ENCODE measurements at places on chromosomes 4 and X.

DNA sequence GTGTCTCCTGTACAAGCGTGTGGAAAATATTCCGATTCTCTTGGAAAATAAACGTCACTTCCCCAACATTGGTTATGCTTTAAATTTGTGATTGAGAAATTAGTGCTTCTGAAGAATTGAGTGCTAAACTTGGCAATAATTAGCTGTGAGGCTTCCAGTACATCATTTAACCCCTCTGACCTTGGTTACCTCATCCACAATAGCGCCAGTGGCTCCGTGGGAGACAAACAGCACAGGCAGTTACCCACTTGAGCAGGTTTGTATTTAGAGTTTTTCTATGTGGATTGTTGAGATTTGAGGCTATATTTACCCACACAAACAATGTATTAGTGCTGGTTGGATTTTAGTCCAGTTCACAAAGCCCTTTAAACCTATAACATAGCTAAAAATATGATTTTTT lies 476.5 kb downstream of the NKX6-1 start:
- DNase-seq = no peak

- no peak for DNase-seq
These were observed 15.1 kb downstream of the RAPGEF2 start for GRCh38 chr4:159117968-159118367.

DNA sequence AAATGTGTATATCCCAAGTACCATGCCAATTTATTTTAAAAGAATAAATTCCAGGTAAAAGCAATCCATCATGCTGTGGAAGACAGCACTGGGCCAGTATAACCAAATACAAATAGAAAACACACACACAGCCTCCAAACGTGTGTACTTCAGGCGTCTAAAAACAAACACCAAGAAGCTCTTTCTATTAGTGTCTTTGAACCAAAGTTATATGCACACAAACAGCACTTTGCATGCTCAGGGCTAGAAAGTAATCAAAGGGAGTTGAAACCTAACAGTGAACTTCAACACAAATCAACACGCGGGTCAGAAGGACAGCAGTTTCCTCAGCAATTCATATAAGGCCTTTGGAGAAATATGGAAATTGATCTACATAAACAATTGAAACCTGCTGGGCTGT lies 15.4 kb downstream of the GASK1B start:
- DNase-seq = no peak

GRCh38 chr4:155966731-155967395 lies 13.2 kb upstream of the CTSO start:
- DNase-seq = no peak

DNA sequence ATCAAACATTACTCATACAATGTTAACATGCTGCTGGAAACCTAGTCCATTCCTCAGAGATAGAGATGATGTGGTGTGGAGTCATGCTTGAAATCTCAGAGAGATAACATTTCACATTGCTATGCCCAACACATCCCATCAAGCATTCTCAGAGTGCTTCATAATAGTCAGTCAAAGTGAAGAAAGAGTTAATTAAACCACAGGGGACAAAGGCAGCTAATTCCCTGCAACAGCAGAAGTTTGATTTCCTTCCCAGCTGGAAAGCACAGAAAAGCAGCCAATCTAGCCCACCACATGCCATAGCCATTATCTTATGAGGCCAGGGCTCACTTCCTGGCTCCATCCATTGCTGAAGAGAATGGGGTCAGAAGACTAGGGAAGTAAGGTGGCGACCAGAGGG lies 8.9 kb downstream of the KDR start:
- no peak for DNase-seq

DNA sequence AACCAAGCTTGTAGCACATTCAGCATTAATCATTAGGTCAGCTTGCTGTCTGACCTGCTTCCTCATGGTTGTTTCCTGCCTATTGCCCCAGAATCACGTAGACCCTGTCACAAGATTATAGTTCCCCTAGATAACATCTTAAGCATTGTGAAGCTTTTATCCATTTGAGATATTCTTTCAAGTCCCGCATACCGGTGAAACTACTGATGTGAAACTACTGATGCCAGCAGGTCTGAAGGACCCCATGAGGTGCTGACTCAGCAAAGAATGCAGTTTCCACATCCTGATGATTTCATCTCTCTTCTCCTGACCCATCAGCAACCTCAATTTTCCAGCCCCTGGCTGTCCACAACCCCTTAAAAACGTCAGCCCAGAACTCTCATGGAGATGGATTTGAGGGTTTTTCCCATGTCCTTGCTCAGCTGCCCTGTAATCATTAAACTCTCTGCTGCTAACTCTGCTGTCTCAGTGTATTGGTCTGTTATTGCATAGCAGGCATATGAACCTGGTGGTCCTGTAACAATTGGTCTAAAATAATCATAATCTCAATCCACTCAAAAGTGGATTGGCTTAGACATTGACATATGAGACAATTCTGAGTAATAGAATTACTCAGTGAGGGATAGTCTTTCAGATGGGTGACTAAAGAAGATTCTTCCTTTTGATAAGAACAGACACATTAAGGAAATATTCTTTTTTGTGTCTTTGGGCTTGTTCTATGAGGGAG lies 26.3 kb upstream of the UBA6 start:
- DNase-seq = no peak

DNA sequence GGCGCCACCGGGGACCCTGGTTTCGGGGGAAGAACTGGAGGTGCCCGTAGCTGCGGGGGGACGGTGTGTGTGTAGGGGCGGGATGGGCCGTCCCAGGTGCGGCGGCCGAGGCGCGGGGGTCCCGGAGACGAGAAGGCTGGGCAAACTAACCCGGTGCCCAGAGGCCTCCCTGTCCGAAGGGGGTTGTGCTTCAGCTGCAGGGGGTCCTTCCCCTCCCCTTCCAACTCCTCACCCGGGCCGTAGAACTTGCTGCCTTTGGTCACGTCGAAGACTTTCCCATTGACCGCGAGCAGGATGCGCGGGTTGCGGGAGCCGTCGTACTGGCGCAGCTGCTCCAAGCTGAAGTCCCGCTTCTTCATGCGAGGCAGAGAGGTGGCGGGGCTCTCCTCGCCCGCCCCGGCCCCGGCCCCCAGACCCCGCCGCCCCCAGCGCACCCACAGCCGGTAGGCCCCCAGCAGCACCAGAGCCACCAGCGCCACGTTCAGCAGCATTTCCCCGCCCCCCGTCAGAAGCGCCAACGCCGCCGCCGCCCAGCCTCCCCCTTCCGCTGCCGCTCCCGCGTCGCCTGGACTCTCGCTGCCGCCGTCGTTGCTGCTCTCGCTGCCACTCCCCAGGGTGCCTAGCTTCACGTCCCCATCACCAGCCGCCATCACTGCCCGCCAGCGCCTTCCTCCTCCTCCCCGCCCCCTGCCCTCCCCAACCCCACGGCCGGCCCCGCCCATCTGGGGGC lies at the start of gene PGRMC2:
PGRMC2 (minus strand) TSS at position 673 of the 730 bp plus-strand sequence; CDS start at position 650, 23 bp downstream.
- DNase-seq = no peak

DNA sequence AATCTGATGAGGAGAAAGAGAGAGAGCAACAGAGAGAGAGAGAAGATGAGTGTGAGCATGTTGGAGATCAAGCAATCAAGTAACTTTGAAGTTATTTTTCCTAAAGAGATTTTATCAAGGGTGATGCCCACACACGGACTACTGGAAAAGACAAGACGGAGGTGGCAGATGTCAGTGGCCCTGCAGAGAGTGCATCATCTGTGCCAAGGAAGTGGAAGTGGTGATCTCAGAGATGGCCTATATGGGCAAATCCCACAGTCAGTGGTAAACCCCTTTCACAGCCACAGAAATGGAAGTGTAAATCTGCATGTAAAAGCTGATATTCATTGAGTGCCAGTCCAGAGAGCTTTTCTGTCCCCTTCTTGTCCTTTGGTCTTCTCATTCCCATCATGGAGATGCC lies 577.2 kb upstream of the AADAT start:
- no peak for DNase-seq

DNA sequence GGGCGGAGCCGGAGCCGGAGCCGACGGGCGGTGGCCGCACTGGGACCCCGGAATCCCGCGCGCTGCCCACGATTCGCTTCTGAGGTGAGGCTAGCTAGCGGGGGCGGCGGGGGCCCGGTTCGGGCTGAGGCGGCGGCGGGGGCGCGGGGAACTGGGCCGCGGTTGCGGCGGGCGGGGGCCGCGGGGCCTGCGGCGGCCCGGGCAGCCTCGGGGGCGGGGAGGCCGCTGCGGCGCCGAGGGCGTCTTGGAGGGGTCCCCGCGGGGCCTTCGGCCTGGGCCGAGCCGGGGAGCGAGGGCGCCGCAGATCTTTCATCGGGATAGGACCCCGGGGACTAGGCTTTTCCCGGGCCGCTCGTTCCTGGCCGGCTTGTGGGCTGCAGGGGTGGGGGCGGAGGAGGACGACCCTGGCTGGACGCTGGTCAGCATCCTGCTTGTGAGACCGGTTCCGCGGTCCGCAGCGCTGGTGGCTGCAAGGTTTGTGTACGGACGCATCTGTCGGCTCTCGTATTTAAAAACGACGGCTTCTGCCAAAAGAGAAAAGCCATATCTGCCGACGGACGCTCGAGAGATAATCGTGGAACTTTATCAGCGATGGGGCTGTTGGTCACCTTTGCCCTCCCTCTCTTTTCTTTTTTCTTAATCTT lies 419 bp downstream of the ADD1 start:
- DNase-seq = no peak

DNA sequence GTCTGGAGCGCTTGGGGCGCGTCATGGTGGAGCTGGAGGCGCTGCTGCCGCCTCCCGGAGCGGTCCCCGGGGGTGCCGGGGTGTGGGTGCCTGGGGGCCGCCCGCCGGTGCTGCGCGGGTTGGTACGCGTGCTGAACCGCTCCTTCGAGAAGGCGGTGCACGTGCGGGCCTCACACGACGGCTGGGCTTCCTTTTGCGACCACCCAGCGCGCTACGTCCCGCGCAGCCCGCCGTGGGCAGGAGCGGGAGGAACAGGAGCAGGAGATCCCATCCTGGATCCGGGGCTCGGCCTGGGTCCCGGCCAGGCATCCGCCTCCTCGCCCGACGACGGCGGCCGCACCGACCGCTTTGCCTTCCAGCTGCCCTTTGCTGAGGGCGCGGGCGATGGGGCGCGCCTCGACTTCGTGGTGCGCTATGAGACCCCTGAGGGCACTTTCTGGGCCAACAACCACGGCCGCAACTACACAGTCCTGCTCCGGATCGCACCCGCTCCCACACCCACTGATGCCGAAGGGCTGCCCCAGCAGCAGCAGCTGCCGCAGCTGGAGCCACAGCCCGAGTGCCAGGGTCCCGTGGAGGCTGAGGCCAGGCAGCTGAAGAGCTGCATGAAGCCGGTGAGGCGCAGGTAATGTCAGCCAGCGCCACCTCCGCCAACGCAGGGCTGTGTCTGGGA lies 792 bp downstream of the PPP1R3F start:
- no peak for DNase-seq

DNA sequence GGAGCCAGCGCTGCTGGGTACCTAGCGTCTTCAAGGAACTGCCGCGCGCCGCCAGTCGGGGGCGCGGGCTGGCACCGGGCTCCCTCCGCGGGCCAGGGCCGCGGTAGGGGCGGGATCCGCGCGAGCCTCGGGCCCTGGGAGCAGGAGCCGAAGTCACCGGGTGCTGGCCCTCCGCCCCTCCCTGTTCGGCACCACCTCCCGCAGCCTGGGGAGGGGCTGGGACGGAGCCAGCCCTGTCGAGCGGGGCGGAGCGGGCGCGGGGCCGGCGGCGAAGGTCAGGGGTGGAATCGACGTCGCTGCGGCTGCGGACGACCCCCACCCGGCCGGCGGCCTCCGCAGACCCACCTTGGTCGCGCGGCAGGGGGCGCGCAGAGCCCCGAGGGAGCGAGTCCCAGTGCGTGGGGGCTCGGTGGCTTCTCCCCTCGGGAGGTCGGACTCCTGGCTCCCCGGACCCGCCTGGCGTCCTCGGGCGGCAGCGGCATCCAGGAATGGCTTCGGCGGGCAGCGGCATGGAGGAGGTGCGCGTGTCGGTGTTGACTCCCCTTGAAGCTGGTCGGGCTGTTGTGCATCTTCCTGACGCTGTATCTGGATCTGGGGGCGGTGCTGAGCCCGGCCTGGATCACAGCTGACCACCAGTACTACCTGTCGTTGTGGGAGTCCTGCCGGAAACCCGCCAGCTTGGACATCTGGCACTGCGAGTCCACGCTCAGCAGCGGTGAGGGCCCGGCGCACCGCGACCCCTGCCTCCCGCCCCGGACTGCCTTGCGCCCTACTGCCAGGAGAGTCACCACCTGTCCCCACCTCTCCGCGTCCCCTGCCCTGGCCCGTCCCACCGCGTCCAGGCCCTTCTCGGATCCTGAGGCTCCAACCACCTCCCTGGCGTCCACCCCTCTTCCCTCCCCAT lies 50.5 kb upstream of the FAM47C start:
- DNase-seq = no peak

DNA sequence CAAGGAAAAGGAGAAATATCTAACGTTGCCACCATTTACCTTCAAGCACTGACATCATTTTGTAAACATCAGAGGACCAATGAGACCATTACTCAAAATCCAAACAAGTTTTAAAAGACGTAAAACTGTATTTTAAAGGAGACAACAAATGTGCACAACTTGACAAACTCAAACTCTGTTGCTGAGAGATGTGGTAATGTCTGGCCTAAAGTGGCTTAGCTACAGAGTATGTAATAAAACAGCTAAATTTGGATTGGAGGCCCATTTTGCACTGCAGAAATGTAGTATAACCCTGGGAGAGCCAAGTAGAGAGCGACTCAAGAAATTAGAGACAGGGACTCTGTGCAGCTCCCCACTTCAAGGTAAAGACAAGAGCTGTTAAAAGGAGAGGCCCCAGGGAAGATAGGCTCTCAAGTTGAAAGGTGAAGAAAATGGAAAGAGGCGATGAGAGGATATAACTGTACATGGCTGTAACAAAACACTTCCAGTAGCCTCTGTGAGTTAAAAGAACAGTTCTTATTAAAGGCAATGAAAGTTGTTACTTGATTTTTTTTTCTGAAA lies 20.3 kb downstream of the UNC5C start:
- no peak for DNase-seq

- DNase-seq = no peak
These were observed 10.5 kb downstream of the MSX1 start for GRCh38 chr4:4869731-4870571.

GRCh38 chrX:119419146-119419545 lies 20.0 kb downstream of the SLC25A43 start:
- no peak for DNase-seq

GRCh38 chr4:24002330-24002966 lies 112.6 kb upstream of the PPARGC1A start:
- DNase-seq = no peak

GRCh38 chrX:19893727-19894126 lies 6.3 kb upstream of the SH3KBP1 start:
- DNase-seq = no peak

DNA sequence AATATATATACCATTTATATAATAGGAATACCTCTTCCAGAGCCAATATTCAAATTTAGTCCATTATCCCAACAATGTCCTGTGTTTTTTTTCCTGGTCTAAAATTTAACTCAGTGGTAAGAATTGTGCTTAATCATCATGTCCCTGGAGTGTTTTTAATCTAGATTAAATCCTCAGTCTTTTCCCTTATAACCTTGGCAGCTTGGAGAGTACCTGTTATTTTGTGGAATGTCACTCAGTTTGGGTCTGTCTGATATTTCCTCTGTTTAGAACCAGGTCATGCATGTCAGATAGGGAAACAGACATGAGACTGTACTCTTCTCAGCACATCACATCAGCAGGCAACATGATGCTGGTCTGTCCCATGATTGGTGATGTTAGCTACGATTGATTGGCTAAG lies 96.6 kb downstream of the HPGD start:
- DNase-seq = no peak

GRCh38 chr4:120922381-120923206 lies at the start of gene PRDM5:
Gene PRDM5, minus strand, starts transcription at chr4:120922726. Its CDS starts 118 bp downstream, at chr4:120922608.
- DNase-seq = no peak

GRCh38 chr4:174528226-174528625 lies 5.9 kb upstream of the HPGD start:
- DNase-seq = no peak

- DNase-seq = no peak
These were observed 197.2 kb upstream of the CNKSR2 start for GRCh38 chrX:21176921-21177571.

GRCh38 chr4:120009731-120010130 lies 56.9 kb downstream of the MAD2L1 start:
- no peak for DNase-seq
